ENCODE measurements at places on chromosomes 7 and 10.

- no peak for DNase-seq
Measured at GRCh38 chr7:127940381-127941160, 90.7 kb downstream of the LRRC4 start.

- no peak for DNase-seq
Measured at GRCh38 chr10:49651039-49651835, 28.2 kb upstream of the C10orf53 start.

DNA sequence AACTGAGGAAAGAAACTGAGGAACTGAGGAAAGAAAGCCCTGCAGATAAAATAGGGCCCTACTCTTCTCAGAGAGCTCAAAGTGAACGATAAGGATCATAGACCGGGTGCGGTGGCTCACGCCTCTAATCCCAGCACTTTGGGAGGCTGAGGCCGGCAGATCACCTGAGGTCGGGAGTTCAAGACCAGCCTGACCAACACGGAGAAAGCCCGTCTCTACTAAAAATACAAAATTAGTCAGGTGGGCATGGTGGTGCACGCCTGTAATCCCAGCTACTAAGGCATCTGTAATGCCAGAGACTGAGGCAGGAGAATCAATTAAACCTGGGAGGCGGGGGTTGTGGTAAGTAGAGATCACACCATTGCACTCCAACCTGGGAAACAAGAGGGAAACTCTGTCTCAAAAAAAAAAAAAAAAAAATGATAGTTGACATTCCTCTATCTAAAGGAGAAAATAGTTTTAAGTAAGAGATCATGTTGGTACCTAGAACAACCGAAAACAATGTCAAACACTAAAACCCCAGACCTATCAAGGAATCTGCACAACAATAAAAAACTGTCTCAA, 2.5 kb downstream of the MKRN1 start:
- DNase-seq: no peak

DNA sequence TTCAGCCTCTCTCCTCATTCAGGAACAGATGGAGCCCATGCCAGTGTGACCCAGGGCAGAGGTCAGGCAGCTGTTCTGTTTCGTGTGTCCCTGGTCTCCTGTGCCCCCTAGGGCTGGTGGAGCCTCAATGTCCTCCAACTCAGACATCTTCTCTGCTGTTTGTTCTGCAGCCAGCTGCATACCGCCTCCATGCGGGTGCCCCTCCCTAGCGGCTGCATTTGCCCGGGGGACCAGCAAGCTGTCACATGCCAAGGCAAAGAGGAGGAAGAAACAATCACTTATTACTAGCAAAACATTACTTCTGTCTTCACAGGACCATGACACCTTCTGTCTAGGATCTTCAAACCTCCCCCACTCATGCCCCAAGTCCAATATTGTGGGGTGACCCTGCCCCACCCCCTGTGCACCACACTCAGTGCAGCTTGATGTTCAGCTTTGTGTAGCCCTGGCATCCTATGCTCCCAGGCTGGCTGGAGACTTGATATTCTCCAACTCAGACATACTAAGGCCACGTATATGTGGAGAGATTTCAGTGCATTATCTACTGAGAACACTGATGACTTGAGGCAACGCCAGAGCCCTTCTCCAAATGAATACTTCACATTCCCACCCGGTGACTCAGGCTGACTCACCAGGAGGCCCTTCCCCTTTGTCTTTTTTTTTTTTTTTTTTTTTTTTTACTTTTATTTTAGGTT, 188.9 kb downstream of the SKIDA1 start:
- no peak for DNase-seq

DNA sequence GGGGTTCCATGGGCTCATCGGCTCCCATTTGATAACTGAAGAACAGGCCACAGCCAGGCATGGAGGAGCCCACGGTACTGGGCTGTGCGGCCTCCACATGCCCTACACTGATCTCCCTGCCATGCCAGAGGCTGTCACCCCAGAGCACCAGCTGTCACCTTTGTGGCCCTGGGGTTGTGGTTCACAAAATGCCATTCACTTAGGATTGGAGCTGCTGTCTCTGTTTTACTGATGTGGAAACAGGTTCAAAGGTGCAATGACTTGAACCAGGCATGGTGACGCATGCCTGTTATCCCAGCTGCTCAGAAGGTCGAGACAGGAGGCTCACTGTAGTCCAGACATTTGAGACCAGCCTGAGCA, 4.3 kb upstream of the UPK3B start:
- no peak for DNase-seq

- DNase-seq: no peak
Measured at GRCh38 chr7:119007236-119007635, 782.7 kb downstream of the ANKRD7 start.

DNA sequence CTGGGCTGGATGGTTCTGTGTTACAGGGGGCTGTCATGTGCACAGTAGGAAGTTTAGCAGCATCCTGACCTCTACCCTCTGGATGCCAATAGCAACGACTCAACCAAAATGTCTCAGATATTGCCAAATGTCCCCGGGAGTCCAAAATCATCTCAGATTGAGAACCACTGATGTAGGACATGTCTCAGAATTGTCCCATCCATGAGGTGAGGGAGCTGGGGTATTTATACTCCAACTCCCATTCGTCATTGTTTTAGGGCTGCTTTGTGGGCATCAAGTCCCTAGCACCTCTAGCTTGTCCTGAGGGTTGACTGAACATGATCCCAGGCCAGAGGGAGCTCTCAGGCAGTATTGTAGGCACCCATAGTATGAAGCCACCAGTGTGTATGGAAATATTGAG, 25.2 kb upstream of the COMTD1 start:
- DNase-seq: no peak

DNA sequence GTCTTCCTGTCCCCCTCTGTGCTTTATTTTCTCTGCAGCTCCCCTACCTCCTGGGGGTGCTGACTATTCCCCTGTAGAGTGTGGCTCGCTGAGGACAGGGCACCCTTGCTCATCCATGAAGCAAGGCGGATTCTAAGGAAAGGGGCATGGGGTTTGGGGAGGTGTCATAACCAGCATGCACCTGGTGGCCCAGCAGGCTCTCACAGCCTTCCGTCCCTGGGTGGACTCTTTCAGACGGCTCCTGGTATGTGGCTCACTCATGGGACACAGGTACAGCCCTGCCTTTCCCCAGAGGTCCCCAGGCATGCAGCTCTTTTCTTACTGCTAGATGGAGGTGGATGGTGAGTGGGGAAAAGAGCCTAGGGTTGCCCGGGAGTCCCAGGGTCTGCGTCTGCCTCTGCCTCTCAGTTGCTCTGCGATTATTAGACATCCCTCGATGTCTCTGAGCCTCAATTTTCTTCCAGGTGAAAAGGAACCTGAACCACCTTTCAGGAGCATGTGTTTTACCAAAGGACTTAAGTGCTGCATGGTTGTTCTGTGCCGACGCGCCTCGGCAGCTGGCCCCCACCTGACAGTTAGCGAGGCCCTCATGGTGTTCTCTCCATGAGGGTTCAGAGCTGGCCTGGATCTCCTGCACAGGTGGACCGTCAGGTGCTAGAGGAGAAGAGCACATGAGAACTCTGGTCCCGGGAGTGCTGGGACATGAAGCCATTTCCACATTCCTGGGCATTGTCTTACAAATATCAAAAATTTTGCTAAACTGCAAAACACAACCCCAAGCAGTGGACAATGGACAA, 172.5 kb upstream of the SHH start:
- DNase-seq: no peak

Measured in stimulated activated naive CD4-positive, alpha-beta T cell treated with Interleukin-2 at 50 U/mL for 16 hours (primary cell).